ENCODE measurements at places on chromosomes 13 and 19.

GRCh38 chr13:96822895-96823294 is 171.4 kb downstream of the OXGR1 start:
- ATAC-seq, result no peak

DNA sequence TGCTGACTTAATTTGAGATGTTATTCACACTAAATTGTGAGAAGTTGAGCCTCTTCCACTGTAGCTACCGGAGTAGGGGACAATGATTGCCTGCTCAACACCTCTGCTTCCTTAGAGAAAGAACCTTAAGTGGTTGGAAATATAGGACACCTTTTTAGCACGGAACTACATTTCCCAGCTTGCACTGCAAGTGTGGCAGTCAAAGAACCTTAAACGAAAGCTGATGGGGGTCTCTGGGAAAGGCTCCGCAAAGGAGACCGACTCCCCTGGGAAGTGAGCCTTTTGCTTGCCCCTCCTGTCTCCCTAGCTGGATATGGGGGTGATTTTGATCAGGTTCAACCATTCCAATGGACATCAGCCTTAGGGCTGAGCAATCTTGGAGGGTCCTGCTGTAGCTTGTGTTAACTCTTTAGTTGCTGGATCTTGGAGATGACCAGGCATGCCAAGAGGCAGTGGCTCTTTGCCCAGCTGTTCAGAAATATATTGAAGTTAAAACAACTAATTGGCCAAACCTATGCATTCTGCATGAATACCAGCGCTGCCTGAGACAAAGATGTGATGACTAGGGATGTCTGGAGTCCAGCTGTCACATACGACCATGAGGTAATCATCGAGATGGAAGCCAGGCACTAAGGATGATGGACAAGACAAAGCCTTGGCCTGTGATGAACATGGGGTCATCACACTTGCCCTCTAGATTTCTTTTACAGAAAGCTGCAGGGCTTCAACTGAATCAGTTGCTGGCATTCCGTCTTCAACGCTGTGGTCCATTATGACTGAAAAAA is 286.5 kb downstream of the FOXO1 start:
- ATAC-seq, result no peak

- no peak for ATAC-seq
These were observed 1.3 kb downstream of the CDX2 start for GRCh38 chr13:27967736-27968315.

- no peak for ATAC-seq
These were observed 11.6 kb downstream of the PRAM1 start for GRCh38 chr19:8490873-8491272.

GRCh38 chr19:13396250-13397080 is 109.8 kb downstream of the CACNA1A start:
- ATAC-seq, result no peak

DNA sequence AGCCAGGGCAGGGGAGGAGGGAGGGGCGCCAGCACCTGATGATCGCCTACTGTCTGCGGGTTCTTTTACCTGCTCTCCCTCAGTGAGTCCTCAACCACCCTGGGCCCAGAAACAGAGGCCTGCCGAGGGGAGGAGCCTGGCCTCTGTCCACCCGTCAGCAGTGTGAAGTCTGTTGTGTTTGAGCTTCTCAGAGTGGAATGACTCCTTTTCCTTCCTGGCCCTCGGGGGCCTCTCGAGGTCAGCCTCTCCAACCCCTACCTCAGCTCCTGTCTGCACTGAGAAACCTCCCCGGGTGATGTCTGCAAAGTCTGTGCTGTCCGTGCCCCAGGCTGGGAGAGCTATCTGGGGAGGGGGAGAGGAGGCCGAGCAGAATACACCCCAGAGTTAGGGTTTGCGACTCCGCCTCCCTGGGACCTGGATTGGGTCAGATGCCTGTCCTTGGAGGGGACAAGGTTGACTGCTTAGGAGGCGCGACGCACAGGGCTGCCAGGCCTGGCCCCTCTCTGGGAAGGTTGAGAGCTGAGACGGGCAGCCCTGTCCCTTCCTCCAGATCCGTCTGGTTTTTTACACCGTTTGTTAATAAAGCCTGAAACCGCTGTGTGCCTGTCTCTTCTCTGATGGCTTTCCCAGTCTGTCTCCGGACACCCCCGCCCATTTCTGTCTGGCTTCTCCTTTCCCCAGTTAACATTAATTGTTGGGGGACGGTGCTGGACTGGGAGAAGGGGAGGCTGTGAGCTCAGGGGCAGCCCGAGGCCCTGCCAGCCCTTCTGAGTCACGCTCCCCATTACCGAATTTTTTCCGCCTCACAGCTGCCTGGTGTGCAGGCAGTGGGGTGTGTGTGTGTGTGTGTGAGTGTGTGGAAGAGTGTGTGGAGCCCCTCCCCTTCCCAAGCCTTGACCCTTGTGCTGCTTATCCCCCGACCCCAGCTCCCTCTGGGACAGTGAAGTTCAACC is 989 bp upstream of the SSC5D start:
- peak; percentile 66 for ATAC-seq

DNA sequence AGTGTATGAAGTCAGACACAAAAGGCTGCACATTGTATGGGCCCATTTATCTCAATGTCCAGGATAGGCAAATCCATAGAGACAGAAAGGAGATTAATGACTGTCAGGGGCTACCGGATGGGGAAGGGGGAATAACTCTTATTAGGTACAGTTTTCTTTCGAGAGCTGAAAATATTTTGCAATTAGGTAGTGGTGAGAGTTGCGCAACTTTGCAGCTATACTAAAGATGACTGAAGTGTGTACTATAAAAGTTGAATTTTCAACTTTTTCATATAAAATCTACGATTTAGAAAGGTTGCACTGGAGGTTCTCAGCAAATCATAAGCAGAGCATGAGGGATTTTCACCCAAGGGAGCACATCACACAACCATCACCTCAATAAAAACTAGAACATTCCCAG is 16.1 kb upstream of the SLC15A1 start:
- no peak for ATAC-seq

DNA sequence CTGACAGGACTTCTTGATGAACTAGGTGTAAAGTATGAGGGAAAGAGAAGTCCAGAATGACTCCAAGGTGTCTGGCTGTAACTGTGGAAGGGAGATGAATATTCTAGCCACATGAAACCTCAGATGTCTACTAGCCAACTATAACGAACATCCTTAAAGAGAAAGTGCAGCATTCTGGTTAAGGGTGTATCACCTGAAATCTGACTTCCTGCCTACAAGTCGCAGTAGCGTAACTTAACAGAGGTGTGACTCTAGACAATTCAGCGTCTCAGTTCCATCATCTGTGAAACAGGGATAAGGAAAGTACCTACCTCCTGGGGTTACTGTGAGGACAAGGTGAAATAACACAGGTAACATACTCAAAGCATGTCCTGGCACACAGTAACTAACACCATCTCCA is 145.7 kb upstream of the FBXL3 start:
- ATAC-seq, result no peak

DNA sequence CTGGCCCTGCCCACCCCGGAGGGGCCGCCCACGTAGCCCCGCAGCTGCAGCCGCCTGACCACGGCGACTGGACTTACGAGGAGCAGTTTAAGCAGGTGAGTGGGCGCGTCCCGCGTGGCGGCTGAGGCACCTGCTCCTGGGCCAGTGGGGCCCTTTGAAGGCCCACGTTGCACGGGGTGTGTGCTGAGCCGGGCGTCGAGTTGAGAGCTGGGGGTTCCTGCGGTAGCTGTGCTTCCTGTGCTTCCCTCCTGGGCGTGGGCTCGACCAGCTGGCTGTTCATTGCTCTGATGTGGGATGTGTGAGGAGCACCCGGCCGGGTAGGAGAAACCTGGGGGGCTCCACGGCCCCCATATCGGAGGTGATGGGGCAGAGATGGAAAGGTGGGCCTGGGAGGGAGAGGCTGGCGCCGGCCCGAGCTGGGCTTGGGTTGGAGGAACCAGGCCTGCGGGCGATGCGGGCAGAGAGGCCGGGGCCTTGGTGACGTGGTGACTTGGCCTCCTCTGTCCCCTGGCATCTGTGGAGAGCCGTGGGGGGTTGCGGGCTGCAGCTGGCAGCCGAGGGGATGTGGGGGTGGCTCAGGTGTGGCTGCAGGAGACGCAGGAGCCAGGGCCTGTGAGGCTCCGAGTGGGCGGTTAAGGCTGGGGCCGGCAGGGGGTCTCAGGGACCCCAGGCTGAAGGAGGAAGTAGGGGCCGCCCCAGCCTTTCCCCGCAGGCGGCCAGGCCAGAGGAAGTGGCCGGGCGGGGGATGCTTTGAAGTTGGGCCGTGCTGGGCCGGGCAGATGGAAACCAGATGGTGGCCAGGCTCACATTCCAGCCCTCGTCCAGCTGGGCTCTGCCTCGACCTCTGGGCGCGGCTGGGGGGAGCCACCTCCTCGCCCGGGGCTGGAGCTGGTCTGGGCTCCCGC is 7.1 kb downstream of the ARID3A start:
- peak; percentile 19 for ATAC-seq

DNA sequence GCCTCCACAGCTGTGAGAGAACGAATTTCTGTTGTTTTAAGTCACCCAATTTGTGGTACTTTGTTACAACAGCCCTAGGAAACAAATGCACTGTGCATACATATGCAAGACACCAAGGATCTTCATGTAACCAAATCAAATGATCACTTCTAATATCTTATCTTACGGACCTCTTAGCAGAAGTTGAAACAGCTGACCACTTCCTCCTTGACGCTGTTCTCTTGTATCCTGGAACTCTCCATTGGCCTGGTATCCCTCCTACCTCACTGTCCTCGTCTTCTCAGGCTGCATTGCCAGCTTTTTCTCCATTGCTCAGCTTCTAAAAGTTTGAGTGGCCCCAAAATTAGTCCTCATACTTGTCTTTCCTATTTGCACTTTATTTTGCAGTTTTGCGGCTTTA is 200.4 kb downstream of the DLEU7 start:
- no peak for ATAC-seq

DNA sequence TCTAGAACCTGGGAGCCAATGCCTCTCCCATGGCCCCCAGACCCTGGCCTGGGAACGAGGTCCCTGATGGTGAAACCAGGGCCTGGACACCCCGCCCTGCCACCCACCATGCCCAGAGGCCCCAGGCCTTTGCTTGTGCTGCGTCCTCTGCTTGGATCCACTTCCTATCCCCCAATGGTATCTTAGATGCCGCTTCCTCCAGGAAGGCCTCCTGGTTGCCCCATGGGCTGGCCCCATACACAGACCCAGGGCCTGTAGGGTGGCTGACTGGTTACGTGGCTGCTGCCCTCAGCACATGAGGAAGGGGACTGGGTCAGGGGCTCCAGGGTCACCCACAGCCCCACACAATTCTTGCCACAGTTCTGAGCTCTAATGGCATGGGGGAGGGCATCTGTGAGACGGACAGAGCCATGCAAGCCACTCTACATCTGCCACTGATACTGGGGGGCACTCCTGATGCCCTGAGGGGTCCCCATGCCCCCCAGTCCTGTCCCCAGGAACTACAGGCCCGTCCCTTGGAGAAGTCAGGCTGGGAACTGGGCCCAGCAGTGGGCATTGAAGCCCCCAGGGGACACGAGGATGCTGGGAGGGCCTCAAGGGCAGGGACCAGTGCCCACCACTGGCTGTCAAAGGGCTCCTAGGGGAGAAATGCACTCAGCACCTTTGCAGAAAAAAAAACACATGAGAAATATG is 5.0 kb downstream of the RPL36 start:
- ATAC-seq, result no peak

GRCh38 chr19:9586764-9587163 is 2.5 kb upstream of the ZNF121 start:
- peak; percentile 66 for ATAC-seq

DNA sequence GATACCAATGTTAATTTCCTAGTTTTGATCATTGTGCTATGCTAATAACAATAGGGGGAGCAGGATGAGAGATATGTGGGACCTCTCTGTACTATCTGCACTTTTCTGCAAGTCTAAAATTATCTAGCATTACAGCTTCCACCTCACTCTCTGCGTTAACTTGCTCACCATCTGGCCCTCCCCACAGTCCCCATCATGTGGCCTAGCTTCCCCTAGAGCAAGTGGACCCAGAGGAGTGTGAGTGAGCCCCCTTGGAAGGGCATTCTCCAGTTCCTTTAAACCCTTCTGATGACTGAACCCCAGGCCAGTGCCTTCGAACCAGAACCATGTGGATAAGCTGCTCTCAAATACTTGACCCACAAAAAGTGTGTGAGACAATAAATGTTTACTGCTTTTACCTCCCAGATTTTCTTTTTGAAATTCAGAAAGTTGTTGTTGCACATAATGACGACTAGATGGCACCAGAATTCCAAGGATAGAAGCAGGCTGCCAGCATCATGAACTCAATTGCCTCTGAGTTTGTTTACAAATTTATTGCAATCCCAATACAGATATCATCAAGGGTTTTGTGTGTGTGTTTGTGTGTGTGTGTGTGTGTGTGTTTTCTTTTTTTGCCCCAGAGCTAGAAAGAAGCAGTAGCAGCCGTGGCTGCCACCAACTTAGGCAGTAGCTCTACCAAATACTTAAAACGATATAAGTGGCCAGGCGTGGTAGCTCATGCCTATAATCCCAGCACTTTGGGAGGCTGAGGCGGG is 49.0 kb upstream of the ZNF780A start:
- no peak for ATAC-seq

- no peak for ATAC-seq
These were observed 73.4 kb downstream of the ZDHHC20 start for GRCh38 chr13:21385710-21386109.

DNA sequence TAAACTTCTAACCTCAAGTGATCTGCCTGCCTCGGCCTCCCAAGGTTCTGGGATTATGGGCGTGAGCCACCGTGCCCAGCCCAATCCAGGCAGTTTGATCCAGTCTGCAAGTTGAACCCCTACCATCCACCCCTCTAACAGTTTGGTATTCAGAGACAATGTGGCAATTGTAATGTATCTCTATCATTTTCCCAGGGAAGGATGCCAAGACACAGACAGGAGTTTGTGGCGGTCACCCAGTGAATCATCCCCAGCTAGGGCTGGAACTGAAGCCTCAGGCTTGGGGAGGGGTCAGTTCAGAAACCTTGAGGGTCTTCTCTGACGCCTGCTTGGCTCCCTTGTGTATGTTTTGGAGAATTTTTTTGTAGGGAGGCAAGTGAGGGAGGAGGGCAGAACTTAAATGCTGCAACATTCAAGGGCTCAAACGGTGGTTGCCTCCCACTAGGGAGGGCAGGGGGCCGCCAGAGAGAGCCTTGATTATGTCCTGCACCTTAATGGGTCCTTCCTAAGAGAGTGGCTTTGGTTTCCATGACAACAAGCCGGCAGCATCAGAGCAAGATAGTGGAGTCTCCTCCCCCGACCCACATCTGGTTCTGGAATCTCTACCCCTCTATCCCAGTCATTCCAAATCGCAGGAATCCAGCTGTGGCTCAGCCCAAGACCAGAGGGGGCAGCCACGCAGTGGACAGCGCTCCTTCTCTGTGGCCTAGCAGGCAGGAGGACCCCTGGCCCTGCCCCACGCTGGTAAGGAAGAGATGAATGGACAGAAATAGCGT is 14.9 kb upstream of the FEM1A start:
- no peak for ATAC-seq

GRCh38 chr19:21824679-21825078 is 11.3 kb downstream of the ZNF43 start:
- ATAC-seq, result no peak

GRCh38 chr19:5828661-5829566 is 10.6 kb downstream of the FUT6 start:
- ATAC-seq, result no peak

Measured in activated T-helper 17 cell treated with anti-CD3 and anti-CD28 coated beads, Interleukin-2, amount 50 U/mL, for 72 hours (primary cell).